ENCODE measurements at places on chromosomes 3 and 15.

GRCh38 chr15:73897441-73898261 lies 24.3 kb downstream of the TBC1D21 start:
- DNase-seq = peak; percentile 80

DNA sequence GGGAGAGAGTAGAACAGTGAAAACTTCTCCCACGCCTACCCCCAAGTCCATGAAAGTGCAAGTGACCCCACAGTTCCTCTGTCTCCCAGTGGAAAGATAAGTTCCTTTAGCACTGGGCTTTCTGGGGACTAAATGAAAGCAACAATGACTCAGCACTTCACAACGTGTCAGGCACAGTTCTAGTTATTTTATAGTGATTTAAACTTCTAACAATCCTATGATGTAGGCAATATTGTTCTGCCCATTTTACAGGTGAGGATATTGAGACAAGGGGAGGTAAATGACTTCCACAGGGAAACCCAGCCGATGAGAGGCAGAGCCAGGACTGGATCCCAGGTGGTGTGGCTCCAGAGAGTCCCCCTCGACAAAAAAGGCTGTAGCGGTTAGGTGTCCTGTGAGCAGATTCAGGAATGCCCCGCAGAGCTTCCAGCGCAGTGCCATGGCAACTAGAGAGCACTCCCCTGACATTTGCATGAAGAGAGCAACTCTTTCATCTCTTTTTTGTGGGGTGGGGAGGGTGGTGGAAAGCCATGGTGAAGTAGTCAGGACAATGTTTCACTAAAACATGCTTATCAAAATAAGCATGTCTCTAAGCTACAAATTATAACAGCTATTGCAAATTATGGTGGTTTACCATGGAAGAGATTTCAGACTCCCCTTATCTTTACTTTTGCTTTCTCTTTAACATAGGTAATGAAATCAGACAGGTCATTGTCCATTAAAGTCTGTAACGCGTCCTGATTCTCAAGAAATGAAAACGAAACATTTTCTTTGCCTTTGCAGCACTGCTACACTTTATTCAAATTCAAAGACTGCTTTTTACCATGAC lies 62.1 kb downstream of the NR2F2 start:
- no peak for DNase-seq

DNA sequence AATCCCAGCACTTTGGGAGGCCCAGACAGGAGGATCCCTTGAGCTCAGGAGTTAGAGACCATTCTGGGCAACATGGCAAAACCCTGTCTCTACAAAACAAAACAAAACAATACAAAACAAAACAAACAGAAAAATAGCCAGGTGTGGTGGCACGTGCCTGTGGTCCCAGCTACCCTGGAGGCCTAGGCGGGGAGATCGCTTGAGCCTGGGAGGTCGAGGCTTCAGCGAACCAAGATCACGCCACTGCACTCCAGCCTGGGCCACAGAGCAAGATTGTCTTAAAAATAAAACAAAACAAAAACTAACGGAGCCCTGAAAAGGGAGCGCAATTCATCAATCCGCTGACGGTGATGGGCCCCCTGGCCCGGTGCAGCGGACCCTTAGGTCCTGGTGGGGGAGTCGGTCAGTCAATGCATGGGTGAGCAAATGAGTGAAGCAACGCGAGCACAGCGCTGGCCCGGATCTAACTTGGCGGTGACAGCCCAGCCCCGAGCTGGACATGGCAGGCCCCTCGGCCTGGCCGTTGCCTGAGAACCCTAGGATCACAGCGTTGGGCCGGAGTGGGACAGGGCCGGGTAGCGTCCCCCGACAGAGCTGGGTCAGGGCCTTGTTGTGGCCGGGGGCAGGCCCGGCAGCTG lies 52.4 kb upstream of the BLM start:
- DNase-seq = peak; percentile 49

DNA sequence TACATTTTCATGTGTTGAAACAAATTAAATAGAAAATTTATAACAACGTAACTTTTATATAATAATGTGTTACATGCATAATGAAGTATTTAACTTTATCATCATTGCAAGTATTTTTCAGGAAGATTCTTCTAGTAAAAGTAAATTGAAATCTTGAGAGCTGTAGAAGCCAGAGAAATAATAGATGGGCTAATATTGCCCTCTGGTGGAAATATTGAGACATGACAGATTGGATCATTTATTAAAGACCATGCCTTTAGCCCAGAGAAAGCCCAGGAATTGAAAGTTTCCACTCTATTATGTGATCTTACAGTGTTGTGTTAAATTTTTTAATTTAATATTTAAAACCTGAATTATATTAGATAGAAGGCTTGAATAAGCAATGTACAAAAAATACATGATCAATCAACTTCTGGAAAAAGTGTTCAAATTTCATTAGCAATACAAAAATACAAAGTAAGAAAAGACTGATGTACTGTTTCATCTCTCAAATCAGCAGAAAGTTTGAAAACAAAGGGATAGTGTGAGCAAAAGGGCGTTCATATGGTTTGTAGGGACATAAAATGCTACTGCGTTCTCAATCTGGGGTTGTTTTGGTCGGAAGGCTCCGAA lies 52.7 kb upstream of the SPTSSB start:
- peak; percentile 80 for DNase-seq

GRCh38 chr3:160038862-160039562 lies 50.4 kb downstream of the IL12A start:
- peak; percentile 51 for DNase-seq

GRCh38 chr3:112009670-112010069 lies 10.9 kb downstream of the TAGLN3 start:
- DNase-seq = no peak

GRCh38 chr3:55546866-55547669 lies 60.0 kb upstream of the WNT5A start:
- DNase-seq = no peak

DNA sequence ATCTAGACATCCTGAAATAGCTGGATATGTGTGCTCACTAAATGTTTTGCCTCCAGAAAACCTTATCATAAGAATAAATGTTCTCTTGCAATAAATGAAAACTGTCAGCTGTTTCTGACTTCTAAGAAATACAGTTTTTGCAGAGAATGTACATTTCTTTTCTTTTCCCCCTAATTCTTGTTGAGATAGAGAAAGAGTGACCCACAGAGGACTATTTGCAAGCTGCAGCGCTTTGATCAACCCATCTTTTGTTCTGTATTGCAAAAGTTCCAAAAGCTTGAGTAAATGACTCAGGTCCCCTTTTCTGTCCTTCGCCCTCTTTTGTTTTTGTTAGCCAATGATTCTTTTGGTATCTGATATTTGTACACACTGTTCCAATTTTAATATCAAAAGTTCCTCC lies 141.9 kb downstream of the BBX start:
- DNase-seq = no peak

- no peak for DNase-seq
Measured at GRCh38 chr15:78671626-78672211, 30.7 kb upstream of the CHRNB4 start.

- no peak for DNase-seq
Measured at GRCh38 chr3:15038306-15038705, 26.8 kb downstream of the MRPS25 start.

GRCh38 chr3:94360987-94361386 lies 298.1 kb downstream of the NSUN3 start:
- no peak for DNase-seq

- no peak for DNase-seq
Measured at GRCh38 chr15:97114900-97115760, 784.6 kb downstream of the NR2F2 start.

DNA sequence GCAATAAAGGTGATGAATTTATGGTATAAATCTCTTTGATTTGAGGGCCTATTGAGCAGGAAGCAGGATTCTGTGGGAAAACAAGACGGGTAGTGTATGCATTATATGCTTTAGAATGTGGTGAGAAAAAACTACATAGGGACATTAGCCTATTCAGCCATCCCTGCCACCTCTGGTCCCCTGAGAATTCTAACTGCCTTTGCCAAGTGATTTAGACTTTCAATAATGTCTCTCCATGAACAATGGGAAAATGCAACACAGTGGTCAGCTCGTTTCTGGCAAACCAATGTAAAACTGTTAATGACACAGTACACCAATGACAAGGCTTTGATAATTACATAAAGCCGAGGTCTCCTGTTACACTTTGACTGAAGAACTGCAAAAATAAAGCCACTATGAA lies 314.7 kb upstream of the CNTN4 start:
- DNase-seq = no peak

GRCh38 chr3:183185696-183186095 lies 23.2 kb upstream of the LAMP3 start:
- peak; percentile 82 for DNase-seq

GRCh38 chr3:18288243-18288642 lies 136.9 kb downstream of the SATB1 start:
- DNase-seq = no peak

- peak; percentile 9 for DNase-seq
Measured at GRCh38 chr15:99706557-99707303, 26.5 kb downstream of the LYSMD4 start.

DNA sequence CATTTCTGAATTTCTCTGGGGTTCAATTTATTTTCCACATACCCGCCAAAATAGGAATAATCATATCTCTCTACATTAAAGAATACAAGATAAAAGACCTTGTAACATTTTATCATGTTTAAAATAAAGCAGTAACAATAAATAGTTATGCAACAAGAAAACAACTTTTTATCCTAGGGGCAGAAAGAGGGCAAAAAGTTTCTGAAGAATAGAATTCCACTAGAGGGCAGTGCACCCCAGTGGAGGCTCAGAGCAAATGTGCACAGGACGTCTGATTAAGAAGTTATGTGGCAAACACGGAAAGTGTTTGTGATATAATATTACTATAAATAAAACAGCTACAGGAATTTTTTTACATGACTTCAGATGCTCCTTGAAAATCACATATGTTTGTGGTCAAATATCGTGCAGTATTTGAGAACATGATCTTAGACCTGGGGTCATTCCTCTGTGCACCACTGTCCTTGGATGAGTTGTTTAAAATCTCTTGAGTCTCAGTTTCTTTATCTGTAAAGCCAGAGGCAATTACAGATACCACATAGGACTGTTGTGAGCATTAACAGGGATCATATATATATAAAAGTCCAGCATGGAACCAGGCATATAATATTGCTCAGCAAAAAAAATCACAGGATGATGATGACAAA lies 13.2 kb upstream of the PIK3R4 start:
- peak; percentile 86 for DNase-seq

DNA sequence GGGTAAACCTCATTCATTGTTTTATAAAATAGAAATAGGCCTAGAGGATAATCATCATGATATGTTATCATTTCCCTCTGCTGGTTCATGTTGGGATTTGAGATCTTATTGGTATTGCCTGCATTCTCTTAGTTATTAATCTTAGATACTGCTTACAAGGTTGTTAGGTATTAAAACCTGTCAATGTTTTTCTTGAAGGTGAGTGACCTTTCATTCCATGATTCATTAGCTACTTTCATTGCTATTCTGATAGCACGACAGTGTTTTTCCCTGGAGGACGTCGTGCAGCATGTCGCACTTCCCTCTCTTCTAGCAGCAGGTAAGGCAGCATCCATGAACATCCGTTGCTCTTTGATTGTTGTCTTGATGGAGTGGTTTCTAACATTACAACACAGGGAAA lies 17.1 kb downstream of the P2RY12 start:
- no peak for DNase-seq

GRCh38 chr3:193730511-193730910 lies 137.5 kb downstream of the OPA1 start:
- no peak for DNase-seq

DNA sequence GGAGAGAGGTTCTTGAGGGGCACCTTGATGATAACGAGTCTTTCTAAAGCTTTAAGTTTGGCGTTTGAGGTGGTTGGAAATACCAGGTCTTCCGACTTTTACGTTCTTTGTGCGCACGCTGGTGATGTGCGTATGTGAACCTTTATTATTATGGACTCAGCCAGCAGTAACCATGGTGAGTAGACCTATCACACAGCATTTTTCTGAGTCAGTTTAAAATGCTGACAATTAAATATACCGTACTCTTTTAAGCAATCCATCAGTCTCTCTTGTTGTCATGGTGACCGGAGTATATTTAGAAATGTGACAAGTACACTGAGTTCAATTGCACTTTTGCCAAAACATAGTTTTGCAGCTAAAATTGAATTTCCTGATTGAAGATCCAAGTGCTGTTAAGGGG lies 172.2 kb downstream of the LPP start:
- no peak for DNase-seq

DNA sequence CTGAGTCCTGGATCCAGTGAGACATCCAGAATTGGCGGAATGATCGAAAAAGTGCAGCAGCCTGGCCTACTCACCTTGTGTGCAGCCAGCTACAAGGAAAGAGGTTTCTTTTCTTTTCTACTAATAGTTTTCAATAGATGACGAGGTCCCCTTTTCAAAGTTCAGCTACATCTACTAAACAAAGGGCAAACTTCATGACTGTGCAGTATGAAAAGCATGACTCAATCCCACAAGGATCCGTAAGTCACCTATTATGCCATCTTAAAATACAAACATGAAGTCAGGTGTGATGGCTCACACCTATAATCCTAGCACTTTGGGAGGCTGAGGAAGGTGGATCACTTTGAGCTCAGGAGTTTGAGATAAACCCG lies 16.7 kb downstream of the MIX23 start:
- DNase-seq = no peak

DNA sequence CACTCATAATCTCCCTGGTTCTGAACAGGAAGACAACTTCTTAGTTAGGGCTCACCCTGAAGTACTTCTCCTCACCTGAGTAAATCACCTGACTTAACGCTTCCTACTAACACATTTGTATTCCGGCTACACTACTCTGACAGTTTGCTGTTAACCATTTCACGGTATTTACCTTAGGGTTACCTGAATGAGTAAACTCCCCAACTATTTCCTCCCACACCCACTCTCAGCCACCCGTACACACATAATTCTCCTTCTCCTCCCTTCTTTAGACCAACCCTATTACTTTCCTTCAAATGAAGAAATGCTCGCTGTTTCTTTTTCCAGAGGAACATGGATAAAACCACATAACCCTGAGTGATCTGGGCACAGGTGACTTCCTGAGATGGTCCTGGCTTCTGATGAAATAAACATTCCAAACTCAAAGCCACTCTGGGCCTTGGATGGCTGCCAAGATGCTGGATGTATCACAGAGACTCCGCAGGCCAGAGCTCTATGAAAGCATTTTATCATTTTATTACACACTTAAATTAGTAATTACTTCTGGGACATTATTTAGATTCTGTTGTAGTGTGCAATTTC lies 183.6 kb upstream of the ATP11B start:
- DNase-seq = no peak

GRCh38 chr3:31960793-31961431 lies 20.1 kb downstream of the OSBPL10 start:
- DNase-seq = peak; percentile 68

All from adipocyte (in vitro differentiated cells).